Activated T-helper 2 cell treated with anti-CD3 and anti-CD28 coated beads, Interferon-gamma antibody, Interleukin-2, Interleukin-4, amounts not matched to agents 10 μg/mL and 5 μg/mL and 100 μg/mL, durations not matched to agents 14 hours and 24 hours and 36 hours (primary cell): ENCODE measurements at places on chromosomes 3 and 15. TPM values are rescaled to one million over a fixed set of nuclear protein-coding genes. Genes with fewer than 3 reads are reported as not detected.

- DNase-seq, result no peak
Measured at GRCh38 chr3:23548706-23549105, 257.0 kb upstream of the UBE2E1 start.

Gene OXSM
- total RNA-seq, result 15.7 and 15.8 TPM in 2 replicates

Gene RARB
- total RNA-seq, result not detected in 2 replicates

Gene GOLGA8T
- total RNA-seq, result not detected in 2 replicates

Gene ITIH1
- total RNA-seq, result not detected in 2 replicates
